HFFc6 (cell line): ENCODE measurements at places on chromosomes 5 and 9. TPM values are rescaled to one million over a fixed set of nuclear protein-coding genes. Genes with fewer than 3 reads are reported as not detected.

PCDHB6 gene
- total RNA-seq = 0.21 to 0.87 TPM (median 0.35 TPM) in 3 replicates

GRCh38 chr5:168282120-168282519, 9.3 kb upstream of the WWC1 start:
- DNase-seq = peak; percentile 14

- DNase-seq = no peak
These were observed 152.9 kb downstream of the CDC42SE2 start for GRCh38 chr5:131416729-131417128.

DNA sequence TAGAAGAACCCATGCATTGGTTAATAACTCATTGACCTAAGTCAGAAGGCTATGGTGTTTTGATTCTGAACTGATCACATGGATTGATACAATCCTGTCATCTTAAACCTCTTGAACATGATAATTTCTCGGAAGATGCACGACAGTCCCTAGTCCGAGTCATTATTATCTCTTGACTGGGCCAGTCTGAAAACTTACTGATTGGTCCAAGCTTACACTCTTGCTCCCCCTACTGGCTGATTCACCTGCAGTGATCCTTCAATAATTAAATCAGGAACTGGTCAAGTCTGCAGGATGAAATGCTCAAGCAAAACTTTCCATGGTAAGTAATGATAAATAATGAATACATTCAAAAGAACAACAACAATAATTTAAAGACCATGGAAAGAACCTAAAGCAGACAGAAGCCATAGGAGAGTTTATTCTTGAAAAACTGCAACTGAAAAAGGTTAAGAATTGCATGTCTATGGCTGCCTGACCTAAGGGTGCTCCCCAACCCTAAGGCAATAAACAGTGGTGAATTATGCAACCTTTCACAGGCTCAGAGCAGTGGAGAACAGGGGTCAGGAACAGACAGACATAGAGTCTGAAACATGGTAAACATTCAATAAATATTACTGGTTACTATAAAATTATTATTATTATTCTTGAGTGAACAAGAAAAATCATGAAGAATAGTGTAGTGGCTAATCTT, 79.3 kb downstream of the BRINP1 start:
- DNase-seq = peak; percentile 10

DNA sequence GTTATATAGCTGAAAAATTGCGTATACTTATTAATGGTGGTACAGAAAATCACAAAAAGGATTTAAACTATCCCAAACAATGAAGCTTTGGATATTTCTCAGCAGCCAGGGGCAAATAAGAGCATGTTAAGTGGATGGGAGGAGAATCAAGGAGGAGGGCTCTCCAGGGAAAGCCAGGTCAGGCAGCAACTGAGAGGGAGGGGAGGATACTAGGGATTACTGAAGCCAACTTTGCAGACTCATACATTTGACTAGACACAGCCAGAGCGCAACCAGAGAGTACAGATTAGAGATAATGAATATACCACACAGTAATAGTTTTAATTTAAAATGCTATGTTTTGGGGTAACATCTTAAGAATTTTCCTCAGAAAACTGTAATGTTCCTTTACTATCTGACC, 360.2 kb downstream of the HCN1 start:
- DNase-seq = no peak

DNA sequence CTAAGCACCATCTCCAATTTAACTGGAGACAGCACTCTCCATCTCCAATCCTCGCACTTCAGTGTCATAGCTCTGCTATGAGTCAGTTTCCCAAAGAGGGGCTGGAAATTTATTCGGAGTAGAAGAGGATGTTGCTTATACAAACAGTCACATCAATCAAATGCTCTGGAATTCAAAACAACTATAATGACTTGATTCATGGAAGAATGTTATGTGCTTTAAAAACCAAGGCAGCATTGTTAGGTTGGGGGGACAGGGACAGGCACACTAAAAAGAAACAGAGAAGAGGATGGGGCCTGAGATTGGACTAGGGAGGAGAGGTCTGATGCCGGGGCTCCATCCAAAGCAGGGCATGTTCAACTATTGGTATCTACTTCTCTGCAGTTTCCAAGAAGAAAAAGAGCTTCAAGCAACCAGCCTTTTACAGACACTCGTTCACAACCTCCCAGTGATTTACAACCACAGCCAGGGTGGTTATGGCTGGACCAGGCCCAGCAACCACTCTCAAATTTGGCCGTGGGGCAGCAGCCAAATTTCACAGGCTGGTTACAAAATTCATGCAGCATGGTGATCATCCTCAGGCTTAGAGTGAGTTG, 117.5 kb upstream of the ZNF366 start:
- DNase-seq = peak; percentile 65
